ENCODE measurements at places on chromosomes 12 and 14.

DNA sequence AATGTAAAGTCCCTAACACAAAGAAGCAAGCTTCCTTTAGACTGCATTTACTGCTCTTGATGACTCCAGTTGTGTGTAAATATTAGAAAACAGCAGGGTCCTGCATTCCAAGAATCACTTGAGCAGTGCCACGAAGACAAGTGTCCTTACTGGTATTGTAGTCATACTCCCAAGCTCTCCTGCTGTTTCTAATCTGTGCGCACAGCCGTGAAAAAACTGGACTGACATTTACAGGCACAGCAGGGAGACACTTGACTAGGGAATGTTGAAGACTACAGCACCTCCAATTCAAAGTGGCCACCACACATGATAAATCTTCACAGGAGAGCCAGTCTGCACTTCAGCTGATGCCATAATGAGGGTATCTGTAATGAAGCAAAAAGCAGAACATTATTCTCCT is 91.4 kb downstream of the VRK1 start:
- DNase-seq: peak; percentile 2

GRCh38 chr12:14605401-14605989 is 37.8 kb upstream of the PLBD1 start:
- DNase-seq: no peak

- DNase-seq: no peak
Measured at GRCh38 chr14:76946753-76947077, 81.8 kb downstream of the IRF2BPL start.

- no peak for DNase-seq
Measured at GRCh38 chr12:113083863-113084435, 27.4 kb downstream of the DTX1 start.

GRCh38 chr14:78982551-78982950 is 812.4 kb downstream of the NRXN3 start:
- DNase-seq: peak; percentile 43

- no peak for DNase-seq
Measured at GRCh38 chr12:51328587-51328986, 4.6 kb upstream of the BIN2 start.

GRCh38 chr14:105903971-105904370 is 377.6 kb downstream of the TMEM121 start:
- DNase-seq: no peak

DNA sequence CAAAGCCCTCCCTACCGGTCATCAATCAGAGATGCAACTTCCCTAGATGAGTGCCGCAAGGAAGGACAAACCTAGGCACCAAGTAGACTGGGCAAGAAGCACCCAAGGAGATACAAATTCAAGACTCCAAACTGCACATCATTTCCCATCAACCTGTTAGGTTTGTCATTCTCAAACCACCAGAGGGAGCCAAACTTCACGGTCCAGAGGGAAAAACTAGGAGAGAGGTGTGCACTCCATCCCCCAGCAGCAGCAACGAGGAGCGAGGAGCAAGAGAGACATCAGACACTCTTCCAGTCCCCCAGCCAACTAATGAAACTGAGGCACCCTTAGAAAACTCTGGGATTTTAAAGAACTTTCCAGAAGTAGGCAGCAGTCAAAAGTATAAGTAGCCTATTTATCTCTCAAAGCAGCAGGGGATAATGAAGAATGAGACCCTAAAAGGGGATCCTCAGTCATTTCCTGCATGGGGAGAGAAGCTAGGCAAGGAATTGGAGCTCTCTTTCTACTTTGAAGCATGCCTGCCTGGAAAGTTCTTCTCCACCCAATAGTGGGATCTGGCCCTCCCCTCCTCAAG is 37.0 kb upstream of the NT5DC3 start:
- peak; percentile 79 for DNase-seq

DNA sequence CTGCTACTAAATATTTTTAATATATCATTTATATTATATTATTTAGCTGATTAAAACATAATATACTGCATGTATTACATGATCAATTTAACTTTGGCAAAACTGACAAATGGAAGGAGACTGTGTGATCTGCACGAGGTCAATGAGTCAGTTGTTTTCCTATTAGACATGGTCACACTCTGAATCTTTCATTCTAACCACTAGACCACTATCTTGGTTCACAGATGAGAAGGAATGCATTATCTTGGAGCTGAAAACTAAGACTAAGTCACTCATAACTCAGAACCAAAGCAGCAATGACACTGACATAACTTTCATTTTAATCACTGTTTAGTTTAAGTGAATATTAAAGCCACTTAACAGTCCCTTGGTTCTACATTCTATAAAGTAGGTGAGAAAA is 37.4 kb downstream of the GNPTAB start:
- peak; percentile 85 for DNase-seq

DNA sequence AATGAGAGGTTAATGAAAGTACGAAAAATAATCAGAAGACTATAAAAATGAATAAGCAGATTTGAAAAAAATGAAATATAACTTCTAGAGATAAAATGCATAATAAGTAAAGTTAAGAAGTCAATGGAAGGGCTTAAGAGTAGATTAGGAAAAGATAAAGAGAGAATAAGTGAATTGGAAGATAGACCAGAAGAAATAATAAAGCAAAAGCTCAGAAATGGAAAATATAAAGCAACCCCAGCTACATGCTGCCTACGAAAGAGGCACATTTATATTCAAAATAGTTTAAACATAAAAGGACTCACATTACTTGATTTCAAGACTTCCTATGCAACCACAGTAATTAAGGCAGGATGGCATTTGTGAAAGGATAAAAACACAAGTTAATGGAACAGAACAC is 19.9 kb downstream of the ZNF605 start:
- no peak for DNase-seq

- peak; percentile 39 for DNase-seq
Measured at GRCh38 chr12:57611108-57611826, at the start of gene ARHGEF25. TSS of gene ARHGEF25 (plus strand) at chr12:57611435. CDS start at chr12:57611895, 460 bp downstream.

DNA sequence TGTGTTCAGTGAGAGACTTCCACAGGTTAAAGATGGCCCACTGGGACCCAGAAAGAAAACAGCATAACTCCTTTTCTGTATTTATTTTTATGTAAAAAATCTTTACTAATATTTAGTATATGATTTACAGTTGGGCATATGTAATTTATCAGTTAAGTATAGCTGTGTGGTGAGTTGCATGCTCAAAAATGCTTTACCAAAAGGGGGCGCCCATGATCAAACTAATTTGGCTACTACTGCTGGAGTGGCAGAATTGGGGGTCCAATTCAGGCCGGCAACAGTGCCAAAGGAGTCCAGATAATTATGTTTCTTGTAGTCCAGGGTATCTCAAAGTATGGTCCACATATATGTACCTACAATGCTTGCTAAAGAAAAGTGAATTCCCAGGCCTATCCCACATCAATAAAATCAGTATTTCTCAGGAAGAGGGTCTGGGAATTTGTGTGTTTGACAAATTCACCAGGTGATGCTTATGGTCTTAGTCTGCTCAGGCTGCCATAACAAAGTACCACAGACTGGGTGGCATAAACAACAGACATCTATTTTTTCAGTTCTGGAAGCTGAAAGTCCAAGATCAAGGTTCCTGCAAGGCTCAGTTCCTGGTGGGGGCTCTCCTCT is 152.0 kb downstream of the KTN1 start:
- DNase-seq: peak; percentile 29

GRCh38 chr14:61780125-61780524 is 17.9 kb downstream of the SNAPC1 start:
- no peak for DNase-seq

GRCh38 chr12:11794751-11795150 is 145.3 kb downstream of the ETV6 start:
- DNase-seq: no peak

DNA sequence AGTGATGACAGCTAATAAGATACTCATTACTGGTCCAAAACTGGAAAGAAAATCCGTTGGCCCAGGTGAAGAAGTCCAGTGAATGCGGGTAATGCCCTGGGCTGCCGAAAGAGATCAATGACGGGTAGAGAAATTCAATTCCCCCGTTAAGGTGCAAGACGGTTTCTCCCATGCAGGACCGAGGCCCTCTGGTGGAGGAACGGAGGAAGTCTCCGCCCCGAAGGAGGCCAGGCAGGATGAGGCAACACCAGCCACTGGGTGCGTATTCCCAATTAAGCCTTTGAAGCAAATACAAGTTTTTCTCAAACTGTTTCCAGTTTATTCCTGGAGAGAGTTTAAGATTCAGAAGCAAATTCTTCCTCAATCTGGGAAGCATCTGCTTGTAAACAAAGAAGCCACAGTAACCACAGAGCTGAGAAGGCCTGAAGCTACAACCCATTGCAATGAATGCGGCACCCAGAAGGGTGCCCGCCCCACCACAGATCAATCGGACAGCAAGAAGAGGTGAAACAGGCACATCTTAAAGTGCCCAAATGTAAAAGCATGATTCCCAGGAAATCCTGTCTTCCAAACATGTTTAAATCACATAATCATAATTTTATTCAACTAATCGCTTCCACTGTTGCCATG is 118.5 kb downstream of the TTC7B start:
- DNase-seq: peak; percentile 64

GRCh38 chr14:36315159-36315853 is 5.1 kb downstream of the MBIP start:
- DNase-seq: no peak

- DNase-seq: no peak
Measured at GRCh38 chr12:70618371-70618770, 18.9 kb downstream of the PTPRB start.

- peak; percentile 65 for DNase-seq
Measured at GRCh38 chr12:64186789-64187188, 35.3 kb downstream of the KICS2 start.

DNA sequence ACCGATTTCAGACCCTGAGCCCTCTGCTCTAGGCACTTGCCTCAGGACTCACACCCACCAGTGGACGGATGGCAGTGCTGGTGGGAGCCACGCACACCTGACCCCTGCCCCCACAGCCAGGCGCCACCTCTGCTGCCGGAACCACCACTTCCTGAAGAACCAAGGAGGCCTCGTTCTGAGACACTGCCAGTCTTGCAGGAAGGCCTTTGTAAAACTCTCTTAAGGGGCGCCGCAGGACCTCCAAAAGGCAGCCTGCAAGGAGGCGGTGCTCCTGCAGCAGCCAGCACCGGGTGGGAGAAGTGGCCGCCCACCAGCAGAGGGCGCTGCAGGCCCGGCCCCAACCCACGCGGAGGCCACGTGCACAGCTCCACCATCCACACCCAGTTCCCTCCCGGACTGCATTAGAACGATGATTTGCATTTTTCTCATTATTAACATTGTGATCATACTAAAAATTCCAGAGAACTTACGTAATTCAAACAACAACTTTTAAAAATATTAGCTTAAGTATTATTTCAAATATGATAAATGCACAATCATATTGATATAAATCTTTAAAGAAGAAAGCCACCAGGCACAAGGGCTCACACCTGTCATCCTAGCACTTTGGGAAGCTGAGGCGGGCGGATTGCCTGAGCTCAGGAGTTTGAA is 12.8 kb downstream of the STX2 start:
- DNase-seq: no peak

- DNase-seq: no peak
Measured at GRCh38 chr14:91742621-91743304, 10.9 kb upstream of the CATSPERB start.

DNA sequence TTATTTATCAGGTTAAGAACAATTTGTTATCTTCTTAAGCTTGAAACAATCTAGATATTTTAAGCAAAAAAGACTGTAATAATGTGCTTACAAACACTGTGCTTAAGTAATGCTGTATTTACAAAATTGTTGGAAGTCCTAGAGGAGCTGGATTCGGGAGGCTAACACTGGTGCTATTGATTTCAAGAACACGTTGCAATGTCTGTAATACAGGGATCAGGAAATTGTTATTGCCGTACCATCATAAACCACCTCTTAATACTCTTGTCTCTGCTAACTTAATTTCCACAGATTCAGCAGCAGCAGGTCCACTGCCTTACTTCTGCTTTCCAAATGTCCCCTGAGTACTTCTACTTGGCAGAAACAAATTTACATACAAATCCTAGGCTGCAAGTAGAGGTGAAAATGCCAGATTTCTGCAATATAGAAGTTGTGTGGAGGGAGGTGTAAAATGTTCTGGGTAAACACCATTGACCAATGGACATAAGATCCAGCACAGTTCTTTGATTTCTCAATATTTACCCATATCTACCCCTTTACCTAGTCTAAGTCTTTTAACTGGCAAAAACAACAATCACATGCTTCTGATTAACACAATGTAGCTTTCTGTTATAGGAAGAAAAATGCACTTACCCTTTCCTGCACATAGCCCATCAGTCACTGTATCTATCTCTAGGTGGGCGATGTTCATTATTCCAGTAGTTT is 663.4 kb downstream of the TMTC2 start:
- no peak for DNase-seq

DNA sequence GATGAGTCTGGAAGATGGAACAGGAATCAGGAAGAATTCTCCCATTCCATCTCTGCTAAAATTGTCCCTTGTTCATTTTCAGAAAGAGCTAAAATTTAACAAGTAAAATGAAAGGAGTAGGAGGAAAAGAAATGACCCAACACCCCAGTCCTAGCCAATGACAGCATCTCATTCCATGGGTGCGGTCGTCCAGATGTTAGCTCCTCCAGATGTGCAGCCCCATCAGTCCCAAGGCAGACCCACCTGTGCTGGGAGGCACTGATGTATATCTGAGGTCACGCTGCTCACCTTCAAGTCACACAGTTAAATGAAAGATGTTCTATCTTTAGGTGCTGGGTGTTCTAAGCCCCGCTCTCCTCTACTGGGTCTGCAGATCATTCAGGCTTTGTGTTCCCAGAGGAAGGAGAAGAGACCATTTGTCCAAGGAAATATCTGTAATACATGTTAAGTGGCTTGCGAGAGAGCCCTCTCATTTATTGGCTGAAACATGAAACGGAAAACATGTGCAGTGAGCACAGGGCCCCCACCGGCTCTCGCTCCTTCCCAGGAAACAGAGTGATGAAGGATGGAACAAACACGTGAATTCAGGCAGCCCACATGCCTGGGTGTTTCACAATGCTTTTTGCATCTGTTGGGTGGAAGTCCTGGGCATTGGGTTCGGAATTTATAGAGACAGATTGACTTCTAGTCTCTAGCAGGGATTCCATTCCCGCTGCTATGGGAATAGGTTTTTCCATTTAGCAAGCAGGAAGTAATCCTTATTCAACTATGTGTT is 294.6 kb downstream of the NUAK1 start:
- DNase-seq: no peak

DNA sequence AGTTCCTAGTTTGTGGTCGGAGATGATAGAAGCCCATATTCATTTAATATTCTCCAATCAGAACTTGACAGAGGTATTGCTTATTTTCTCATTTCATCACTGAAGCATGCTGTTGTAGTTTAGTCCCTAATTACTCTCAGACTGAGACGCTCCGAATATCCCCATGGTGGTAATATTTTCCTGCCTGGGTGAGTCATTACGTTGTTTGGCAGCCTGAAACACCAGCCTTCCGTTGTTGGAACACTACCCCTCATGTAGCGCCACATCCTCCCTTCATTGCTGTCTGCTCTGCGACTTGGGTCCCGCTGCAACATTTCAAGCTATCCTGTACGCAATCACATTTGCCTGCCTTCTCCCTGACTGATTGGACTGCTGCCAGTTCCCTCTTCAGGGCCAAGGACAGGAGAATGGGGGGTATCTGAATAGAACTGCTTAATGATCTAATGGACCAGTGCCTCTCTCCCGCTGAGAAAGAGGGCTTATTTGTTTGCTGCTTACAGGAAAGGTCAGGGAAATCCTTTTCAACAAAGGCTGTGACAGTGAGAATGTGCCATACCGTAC is 369.1 kb downstream of the NPAS3 start:
- DNase-seq: peak; percentile 89

GRCh38 chr14:105447651-105448640 is 26.7 kb upstream of the CRIP2 start:
- DNase-seq: no peak

- no peak for DNase-seq
Measured at GRCh38 chr14:103943673-103944072, 1.3 kb upstream of the RD3L start.
